Skeletal muscle cell (primary cell): ENCODE measurements at places on chromosomes 1 and 21.

GRCh38 chr1:32858791-32859190 lies 11.9 kb downstream of the FNDC5 start:
- no peak for DNase-seq

GRCh38 chr1:12405325-12406210 lies 175.7 kb downstream of the VPS13D start:
- no peak for DNase-seq

DNA sequence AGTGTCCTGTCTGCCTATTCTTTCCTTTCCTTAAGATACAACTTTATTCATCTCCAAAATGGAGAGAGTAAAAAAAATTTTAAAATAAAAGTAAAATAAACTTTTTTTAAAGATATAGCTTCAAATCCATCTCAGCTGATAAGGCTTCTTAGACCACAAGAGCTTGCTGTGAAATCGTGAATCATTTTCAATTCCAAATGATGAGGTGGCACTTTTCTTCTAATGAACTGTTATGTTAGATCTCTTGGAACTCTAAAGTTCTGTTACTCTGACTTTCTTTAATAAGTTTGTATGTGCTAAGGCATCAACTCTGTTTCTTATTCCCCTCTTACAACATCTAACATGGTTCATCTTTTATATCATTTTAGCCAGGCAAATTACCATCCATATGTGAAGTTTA lies 4.5 kb downstream of the SH3GLB1 start:
- DNase-seq = no peak

DNA sequence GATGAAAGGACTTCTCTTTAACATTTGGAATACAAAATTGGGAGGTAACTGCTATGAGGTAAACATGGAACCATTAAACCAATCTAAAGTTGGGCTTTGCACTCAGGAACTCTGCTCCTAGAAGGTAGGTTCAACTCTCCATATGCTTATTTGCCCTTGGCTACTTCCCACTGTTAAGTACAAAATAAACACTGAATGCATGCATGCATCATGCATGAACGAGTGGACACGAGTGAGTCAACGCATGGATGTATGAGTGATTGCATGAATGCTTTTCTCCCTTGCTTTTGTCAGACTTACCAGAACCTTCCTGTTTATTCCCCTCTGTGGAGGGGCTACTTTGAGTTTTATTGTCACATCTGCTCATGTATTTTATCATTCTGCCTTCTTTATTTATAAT lies 42.4 kb upstream of the RUNX1 start:
- no peak for DNase-seq

DNA sequence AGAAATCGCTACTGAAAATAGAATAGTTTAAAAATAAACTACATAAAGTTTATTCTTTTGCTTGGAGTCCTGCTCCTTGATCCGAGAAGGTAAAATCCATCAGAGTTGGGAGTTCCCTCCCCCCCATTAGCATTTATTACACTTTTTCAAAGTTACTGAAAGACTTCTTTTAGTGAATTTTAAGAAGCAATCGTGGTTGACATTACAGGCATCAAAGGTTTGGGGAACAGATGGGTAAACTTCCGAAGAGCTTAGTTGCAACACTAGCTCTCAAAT lies 31.0 kb upstream of the NFIA start:
- no peak for DNase-seq

GRCh38 chr1:216248628-216249027 lies 174.6 kb downstream of the USH2A start:
- DNase-seq = no peak

- no peak for DNase-seq
These were observed 9.9 kb upstream of the HJV start for GRCh38 chr1:146031476-146031875.

- DNase-seq = no peak
These were observed 17.7 kb upstream of the AGPAT3 start for GRCh38 chr21:43847301-43847700.

DNA sequence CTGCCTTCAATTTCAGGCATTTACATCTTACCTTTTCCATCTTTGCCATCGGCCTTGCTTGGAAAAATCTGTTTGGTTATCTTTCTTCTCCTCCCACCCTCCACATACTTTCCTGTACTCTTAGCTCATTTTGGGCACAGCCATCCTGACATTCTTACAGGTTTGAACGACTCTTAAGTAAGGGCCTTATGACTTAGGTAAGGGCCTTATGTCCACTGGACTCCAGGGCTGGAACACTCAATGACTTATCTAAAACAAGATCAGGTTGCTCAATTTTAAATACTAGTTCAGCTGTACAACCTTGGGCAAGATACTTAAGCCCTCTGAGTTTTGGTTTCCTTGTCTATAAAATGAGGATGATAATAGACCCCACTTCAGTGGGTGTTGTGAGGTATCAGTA lies 40.9 kb downstream of the C1orf21 start:
- no peak for DNase-seq

DNA sequence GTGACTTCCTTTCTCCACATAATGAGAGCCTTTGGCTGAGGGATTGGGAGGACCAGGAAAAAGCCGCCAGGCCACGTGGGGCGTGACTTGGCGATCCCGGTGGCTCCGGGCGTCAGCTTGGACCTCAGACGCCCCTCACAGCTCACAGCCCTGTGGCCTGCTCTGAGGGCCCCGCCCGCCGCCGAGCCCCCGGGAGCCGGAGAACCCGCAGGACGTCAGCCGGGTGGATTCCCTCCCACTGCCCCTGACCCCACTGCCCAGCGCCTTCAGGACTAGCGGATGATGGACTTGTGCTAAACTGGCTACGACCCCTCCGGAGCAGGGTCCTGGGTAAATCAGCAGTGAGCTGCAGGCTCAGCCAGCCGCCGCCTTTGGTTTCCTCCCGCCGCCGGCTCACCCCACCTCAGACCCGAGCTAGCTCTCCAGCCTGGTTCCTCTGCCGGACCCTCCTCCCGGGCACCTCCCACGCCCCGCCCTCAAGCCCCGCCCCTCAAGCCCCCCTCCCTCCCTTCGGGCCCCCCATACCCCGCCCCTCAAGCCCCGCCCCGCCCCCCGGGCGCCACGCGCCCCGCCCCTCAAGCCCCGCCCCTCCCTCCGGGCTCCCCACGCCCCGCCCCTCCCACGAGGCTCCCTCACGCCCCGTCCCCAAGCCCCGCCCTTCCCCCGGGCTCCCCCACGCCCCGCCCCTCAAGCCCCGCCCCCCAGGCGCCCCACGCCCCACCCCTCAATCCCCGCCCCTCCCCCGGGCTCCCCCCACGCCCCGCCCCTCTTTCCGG lies 10.0 kb upstream of the FAAP20 start:
- DNase-seq = no peak

GRCh38 chr1:10519016-10519417 lies 44.3 kb downstream of the PEX14 start:
- no peak for DNase-seq

- DNase-seq = no peak
These were observed 139.1 kb upstream of the TIAM1 start for GRCh38 chr21:31483146-31483545.

DNA sequence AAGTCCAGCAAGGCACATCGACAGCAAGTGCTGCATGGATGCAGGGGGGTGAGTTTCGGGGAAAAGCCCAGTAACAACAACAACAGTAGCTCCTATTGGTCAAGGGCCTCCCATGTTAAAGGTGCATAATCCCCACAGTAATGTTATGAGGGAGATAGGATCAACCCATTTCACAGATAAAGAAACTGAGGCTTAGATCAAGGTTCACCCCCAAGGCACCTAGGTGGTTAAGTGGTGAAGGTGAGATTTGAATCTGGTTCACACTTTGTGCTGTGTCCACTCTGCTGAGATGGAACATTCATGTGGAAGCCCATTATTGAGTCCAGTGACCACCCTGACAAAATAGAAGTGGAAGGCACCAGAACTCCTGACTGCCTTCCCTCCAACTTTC lies 24.9 kb downstream of the PHGDH start:
- no peak for DNase-seq

GRCh38 chr1:157105988-157106812 lies 6.6 kb upstream of the ETV3L start:
- DNase-seq = peak; percentile 79

- no peak for DNase-seq
These were observed 110.0 kb upstream of the HOOK1 start for GRCh38 chr1:59704716-59705115.

DNA sequence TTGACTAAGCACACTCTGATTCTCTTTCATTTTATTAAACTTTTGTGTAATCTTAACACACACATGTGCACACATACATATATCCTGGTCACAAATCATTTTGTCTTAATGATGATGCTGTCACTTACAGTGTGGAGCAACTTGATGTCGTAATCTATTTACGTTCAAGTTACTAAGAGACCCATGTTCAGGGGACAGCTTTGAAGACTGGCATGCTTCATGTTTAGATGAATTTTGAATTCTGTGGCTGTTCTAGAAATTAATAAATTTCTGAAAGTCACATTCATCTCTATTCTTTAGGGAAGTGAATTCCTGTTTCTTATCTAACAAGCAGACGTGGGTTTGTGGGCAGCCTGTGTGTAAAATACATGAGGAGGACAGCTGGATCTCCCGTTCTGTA lies 1637.8 kb downstream of the PLA2G4A start:
- DNase-seq = no peak

DNA sequence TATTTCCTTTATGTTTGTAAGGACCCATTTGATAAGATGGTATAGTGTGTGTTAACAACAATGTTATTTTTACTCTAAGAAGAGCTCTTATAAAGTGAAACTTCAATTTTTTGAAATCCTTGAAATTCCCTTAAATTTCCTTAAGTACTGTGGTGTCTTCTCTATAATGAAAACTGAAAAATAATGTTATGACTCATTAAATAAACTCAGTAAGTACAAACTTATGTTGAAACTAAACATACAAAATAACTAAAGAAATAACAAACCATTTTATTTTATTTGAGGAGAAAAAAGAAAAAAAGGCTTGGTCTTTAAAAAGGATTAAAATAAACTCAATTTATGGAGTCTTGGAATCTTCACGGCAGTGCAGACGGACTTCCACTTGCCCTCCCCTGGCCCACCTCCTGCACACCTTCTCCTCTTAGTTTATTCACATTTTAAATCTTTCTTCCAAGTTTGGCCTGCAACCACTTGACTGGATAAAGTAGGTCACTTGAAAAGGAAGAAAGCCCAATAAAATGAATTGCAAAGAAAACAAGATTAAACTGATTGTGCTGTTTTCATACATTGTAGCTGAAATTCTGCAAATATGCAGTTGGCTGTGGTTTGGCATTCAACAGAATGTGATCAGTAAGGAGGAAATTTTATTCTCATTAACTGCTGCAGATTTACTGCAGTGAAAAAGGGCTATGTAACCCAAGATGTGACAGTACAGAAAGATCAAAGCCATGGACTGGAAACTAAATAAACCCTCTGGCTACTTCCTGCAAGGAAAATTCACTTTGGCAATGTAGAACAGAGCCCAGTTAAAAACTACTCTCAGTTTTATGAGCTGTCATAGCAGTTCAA lies 48.5 kb upstream of the SCYL3 start:
- no peak for DNase-seq

DNA sequence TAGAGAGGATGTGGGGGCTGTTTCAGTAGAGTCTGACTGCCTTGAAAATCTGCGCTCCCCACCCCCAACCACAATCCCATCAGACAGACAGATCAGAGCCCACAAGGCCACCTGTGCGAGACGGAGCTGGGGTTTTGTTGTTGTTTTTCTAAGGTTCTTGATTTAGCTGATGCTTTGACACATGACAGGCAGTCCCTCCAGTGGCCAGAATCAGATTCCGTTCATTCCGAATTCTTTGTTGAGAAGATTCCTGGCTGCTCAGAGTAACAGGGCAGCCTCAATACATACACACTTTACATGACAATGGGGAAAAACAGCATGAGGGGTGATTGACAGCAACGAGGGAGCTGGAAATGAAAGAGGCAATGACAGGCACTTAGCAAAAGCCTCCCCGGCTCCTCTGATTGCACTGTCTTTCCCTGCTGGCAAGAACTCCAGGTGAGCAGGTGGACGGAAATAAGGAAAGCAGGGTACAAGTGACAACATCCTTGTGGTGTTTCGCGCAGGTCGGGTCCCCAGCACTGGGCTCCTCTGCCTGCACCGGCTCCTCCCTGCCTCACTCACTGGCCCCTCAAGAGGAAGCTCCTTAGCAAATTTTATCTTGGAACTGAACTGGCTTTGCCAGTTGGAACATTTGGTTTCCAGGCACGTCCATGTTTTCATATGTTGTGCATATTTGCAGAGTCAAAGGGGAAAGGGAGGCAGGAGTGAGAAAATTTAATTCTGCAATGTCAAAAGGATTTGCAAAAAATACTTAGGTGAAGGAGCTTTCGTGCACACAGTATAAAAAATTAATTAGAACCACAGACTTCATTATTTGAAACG lies 148.7 kb downstream of the PGBD5 start:
- DNase-seq = no peak

- DNase-seq = peak; percentile 63
These were observed 91.1 kb upstream of the UBE2U start for GRCh38 chr1:64112281-64112680.

- DNase-seq = no peak
These were observed 72.8 kb downstream of the S1PR1 start for GRCh38 chr1:101309334-101310311.

DNA sequence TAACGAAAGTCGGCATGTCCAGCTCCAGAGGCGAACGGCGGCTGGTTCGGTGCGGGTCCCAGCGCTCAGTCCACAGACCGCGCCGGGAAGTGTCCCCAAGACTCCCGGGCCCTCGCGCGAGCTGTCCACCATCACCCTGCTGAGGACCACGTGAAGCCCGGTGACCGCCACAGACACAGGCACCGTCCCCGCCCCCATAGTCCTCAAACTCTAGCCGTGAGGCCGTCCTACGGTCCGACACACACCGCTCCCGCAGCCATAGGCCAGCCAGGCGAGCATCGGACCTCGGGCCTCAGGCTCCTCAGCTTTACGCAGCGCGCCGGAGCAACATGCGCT lies 535 bp downstream of the SETD4 start:
- no peak for DNase-seq

- no peak for DNase-seq
These were observed 10.5 kb downstream of the BCAR3 start for GRCh38 chr1:93671099-93671621.

- no peak for DNase-seq
These were observed 946.7 kb upstream of the B3GALT2 start for GRCh38 chr1:194133152-194133551.

GRCh38 chr1:165826565-165827267 lies 698 bp upstream of the UCK2 start:
- no peak for DNase-seq

- no peak for DNase-seq
These were observed 16.9 kb downstream of the SLC35A3 start for GRCh38 chr1:99986656-99987225.

GRCh38 chr1:17688217-17688810 lies 66.8 kb upstream of the ACTL8 start:
- DNase-seq = no peak
